GM12878 (cell line): ENCODE measurements at places on chromosomes 1 and 21. TPM values are rescaled to one million over a fixed set of nuclear protein-coding genes. Genes with fewer than 3 reads are reported as not detected.

DNA sequence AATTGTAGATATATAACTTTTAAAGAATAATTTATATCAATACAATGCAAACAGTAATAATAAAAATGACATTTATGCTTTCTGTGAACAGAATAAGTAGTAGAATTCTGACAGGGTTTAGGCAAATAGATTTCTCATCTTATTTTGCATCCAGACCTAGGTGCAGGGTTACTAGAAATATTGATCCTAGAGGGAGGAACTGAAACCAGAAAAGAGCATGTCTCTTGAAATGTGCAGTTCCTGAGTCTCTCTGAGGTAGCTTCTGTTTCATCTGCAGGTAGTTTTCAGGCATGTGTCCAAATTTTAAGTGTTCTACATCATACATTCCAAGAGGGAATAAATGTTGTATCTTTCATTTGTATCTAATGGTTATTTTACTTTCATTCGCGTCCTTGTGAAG lies 631.9 kb upstream of the ADGRL4 start:
- no peak for DNase-seq
- no peaks in the 10 kb centered on the region for H3K4me1 ChIP-seq
- H3K4me3 ChIP-seq = no peak overlapping the region
- no peaks in the 10 kb centered on the region for H3K36me3 ChIP-seq

DNA sequence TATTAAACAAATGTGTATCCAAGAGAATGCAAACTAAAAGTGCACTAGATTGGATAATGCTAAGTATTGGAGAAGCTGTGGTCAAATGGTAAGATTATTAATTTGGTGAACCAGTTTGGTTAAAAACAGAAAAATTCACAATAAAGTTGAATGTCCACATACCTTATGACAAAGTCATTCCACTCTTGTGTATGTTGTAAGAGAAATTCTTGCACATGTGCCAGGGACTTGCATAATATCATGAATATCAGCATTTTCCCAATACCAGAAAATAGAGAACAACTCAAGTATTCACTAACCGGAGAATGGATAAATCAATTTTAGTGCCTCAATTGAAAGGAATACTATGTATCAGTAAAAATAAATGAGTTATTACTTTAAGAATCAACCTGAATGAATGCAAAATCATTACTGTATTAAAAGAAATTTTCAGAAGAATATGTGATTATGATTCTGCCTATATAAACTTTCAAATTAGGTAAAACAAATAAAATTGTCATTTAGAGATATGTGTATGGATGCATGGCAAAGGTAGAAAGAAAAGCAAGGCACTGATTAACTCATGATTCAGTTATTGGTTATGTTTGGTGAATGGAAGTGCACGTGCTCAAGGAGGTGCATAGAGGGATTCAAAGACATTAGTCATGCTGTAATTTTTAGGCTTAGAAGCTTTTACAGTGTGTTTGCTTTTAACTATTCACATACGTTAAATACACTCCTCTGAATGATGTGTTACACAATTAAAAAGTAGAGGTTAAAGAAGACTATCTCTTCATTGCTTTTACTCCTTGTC lies 217.4 kb upstream of the KCNK2 start:
- H3K27ac ChIP-seq = no peak overlapping the region
- H3K36me3 ChIP-seq = no peaks in the 10 kb centered on the region

Gene CNR2
- 12.1 and 12.2 TPM in 2 replicates for polyA plus RNA-seq

Gene MX2
- polyA plus RNA-seq = 26.7 and 26.8 TPM in 2 replicates

DNA sequence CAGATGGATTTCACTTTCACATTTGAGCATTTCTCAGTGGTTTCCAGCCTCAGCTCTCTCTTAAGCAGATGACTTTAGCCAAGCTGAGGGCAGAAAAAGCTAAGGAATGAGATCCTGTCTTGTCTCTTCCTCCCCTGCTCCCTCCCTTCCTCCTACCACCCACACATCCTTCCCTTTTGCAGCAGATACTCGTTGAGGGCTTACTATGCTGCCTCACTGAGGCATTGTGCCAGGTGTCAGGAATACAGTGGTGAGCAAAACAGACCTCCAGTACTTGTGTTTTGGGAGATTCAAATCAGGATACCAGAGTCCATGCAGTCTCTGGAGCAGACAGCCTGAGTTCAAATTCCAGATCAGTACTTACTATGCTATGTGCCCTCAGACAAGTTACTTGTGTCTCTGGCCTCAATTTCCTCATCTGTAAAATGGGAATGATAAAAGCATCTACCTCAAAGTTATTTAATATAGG lies 43.2 kb downstream of the KIF26B start:
- no peak for DNase-seq
- no peak overlapping the region for H3K27ac ChIP-seq
- H3K4me1 ChIP-seq = no peaks in the 10 kb centered on the region
- no peak overlapping the region for H3K4me3 ChIP-seq
- no peaks in the 10 kb centered on the region for H3K27me3 ChIP-seq
- H3K36me3 ChIP-seq = no peaks in the 10 kb centered on the region

DNA sequence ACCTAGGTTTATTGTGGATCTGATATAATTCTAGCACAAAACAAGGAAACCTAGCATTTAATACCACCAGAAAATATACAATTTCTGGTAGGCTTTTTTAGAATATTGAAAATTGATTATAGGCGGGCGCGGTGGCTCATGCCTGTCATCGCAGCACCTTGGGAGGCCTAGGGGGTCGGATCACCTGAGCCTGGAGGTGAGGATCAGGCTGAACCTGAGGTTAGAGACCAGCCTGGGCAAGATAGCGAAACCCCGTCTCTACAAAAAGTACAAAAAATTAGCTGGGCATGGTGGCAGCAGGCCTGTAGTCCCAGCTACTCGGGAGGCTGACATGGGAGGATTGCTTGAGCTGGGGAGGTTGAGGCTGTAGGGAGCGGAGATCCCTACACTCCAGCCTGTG lies 948 bp upstream of the COP1 start:
- peak overlapping the region; percentile 69 for H3K4me3 ChIP-seq
- no peak for DNase-seq
- H3K4me1 ChIP-seq = peaks cover 7% of the 10 kb centered on the region; the same call in 1 of the 2 replicates

GRCh38 chr1:240765732-240766363 lies 153.9 kb upstream of the GREM2 start:
- DNase-seq = no peak
- no peaks in the 10 kb centered on the region for H3K27me3 ChIP-seq
- H3K36me3 ChIP-seq = no peaks in the 10 kb centered on the region
- no peaks in the 10 kb centered on the region for H3K4me1 ChIP-seq
- no peak overlapping the region for H3K27ac ChIP-seq

GRCh38 chr1:47710329-47711071 lies 272.7 kb downstream of the FOXD2 start:
- no peak overlapping the region for H3K4me3 ChIP-seq
- no peak overlapping the region for H3K27ac ChIP-seq
- H3K36me3 ChIP-seq = no peaks in the 10 kb centered on the region
- no peaks in the 10 kb centered on the region for H3K4me1 ChIP-seq
- H3K27me3 ChIP-seq = peaks cover 18% of the 10 kb centered on the region
